ENCODE measurements at places on chromosomes 11 and 22.

- no peak for DNase-seq
These were observed 114.2 kb downstream of the CCDC34 start for GRCh38 chr11:27248576-27249509.

- no peak for DNase-seq
These were observed 51.5 kb downstream of the IRAG1 start for GRCh38 chr11:10641912-10642697.

- DNase-seq = no peak
These were observed 32.3 kb downstream of the FEZ1 start for GRCh38 chr11:125463590-125464269.

DNA sequence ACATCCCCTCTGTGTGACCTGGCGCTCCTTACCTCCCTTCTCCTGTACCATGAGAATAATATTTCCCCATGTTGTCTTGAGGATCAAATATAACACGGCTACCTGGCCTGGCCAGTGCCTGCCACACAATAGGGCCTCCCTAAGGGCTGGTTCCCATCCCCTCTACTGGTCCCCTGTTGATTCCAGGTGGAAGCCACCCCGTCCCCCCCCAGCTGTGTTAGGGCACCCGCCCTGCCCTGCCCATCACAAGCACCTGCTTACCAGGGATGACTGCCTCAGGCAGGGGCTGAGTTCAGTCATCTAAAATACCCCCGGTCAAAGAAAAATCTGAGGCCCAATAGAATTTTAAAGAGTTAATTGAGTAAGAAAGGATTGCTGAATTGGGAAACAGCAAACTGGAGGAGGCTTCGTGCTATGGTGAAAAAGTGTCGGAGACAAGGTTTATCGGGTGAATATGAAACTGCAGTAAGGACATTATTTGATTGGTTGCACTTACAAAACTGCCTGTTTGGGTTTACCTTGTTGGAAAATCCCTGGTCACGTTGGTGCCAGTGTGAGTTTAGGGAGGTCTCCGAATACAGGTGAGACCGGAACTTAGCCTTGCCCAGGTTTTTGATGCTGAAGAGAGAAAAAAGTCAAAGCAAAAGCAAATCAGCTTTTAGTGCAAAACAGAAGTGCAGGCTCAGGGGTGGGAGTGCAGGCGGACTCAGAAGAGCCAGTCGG lies 5.2 kb downstream of the APOL1 start:
- DNase-seq = no peak
